WERI-Rb-1 (cell line): ENCODE measurements at places on chromosomes 2 and 18.
A peak's percentile ranks its signal among the peaks of the same experiment; 100 is the strongest.

DNA sequence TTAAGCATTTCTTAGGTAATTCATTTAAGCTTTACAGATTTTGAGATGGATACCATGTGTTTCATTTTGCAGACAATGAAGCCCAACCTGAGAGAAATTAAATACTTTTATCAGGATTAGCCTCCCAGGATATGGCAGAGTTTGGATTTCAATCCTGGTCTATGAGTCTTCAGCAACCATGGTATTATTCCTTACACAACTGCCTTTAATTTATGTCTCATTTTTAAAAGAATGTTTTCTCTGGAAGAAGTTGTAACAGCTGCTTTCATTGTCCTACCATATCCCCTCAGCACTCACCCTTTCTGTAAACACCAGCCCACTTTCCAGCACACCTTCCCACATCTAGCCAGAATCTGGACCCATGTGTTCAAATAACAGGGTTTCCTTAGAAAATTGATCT is 863.7 kb upstream of the VRK2 start:
- DNase-seq, result no peak

DNA sequence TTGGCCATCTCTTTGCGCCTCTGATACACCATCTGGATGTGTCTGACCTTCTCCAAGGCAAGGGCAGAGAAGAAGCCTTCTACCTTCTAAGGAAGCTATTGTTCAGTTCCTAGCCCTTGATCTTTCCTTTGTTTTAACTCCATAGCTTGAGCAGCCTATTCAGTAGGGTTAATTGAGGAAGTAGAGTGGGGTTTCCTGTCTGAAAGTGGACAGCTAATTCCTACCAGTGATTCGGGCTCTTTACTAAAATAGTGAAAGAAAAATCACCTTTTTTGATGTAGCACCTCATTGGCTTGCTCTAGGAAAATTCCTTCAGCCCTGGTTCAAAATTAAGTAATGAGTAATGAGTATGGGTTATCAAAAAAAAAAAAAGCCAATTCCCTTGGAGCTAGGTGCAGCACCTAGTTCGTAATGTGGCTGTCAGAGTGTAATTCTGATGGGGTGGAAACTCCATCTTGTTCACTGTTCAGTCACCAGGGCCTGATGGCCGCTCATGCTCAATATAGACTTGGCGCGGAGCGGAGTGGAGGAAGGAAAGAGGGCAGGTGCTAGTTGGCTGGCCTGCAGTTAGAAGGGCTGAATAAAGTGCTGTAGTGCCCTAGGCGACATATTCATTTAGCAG is 2.9 kb upstream of the MGAT5 start:
- DNase-seq, result no peak

- peak; percentile 85 for DNase-seq
These were observed 318.7 kb upstream of the NCKAP5 start for GRCh38 chr2:133886735-133887675.

DNA sequence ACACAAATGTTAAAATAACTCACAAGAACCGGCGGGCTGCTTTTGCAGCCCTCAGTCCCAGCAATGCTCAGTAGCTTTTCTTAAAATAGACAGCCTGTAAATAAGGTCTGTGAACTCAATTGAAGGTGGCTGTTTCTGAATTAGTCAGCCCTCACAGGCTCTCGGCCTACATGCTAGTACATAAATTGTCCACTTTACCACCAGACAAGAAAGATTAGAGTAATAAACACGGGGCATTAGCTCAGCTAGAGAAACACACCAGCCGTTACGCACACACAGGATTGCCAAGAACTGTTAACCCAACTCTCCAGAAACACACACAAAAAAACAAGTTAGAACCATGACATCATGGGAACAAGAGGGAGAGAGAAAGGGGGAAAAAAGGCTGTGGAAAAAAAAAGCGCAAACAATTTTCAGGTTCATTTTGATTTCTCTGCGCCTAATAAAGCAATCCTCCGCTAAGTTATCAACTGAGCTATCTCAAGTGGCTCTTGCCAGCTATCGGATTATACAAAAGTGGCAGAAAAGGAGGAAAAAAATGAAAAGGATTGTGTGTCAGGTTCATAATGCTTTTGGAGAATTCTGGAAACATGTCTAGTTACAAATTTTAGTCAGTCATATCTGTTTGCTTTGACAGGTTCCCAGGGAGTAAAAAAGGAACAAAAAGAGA is 89.1 kb downstream of the ZEB2 start:
- peak; percentile 9 for DNase-seq

- DNase-seq, result no peak
These were observed 154.1 kb upstream of the MMADHC start for GRCh38 chr2:149741646-149742045.

GRCh38 chr2:221389421-221389820 is 182.7 kb downstream of the EPHA4 start:
- DNase-seq, result no peak

DNA sequence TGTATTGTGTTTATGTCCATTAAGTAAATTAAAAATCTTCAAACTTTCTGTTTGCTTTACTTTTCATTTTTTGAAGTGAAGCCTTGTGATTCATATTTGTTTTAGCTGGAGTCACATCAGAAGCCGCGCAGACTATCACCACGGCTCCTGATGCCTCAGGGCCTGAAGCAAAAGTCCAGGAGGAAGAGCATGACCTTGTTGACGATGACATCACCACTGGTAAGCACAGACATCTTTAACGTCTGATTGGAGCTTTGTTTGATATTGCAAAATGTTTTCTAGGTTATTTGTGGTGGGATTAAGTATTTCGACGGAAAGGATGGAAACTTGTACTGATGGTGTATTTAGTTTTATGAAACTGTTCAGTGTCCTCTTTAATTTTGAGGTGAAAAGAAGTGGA is 164.8 kb downstream of the WDR7 start:
- DNase-seq, result no peak

- no peak for DNase-seq
These were observed 28.8 kb downstream of the CTDP1 start for GRCh38 chr18:79708412-79708811.

- no peak for DNase-seq
These were observed 8.8 kb downstream of the NABP1 start for GRCh38 chr2:191686729-191687128.

DNA sequence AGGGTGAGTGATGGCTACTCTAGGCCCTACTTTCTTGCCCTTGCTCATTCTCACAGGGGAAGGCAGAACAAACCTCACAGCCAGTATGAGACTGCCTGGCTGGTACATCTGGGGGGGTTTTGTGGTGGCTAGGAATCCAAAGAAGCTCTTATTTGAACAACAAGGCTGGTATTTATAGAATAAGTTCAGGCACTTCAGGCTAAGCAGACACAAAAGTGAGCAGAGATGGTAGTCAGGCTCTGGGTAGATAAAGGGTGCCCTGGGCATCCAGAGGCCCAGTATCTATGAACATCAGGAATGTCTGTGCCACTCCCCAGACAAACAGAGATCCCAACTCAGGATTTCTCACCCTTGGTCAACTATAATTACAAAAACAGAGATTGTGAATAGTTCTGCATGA is 57.2 kb upstream of the RTN4 start:
- no peak for DNase-seq

DNA sequence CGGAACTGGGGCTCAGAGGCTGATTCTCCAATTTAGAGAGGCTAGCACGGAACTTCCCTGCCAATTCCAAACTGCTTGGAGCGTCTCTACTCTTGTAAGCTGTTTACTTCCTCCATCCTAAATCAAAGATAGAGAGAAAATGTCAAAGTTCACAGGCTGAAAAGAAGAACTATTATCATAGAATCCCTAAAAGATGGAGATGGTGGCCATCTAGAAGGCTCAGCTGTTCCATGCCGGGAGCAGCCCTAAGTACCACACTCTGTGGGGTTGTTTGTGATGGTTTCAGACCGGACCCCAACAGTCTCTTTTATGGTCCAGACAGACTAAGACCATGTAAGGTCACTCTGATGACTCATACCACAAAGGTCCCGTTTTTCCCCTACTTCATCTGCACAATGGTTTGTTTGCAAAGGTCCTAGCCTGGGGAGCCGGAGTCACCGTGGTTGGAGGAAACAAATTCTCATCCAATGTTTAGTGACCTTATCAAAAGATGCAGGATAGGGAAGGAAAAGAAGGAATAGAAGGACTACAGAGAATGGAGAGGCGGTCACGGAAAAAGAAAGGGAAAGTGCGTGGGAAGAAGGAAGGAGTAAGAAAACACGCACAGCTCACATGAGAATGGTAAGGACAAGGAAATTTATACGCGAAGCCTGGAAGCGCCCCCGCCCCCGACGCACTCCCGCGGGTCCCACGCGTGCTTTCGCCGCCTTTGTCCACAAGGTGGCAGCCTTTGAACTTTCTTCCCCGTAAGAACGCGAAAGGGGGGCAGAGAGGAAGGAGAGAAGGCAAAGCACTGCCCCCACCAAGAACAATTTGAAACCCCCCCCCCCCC is 453 bp upstream of the ANTXR1 start:
- DNase-seq, result peak; percentile 76

- DNase-seq, result no peak
These were observed 128.1 kb upstream of the RBMS1 start for GRCh38 chr2:160621748-160622147.

DNA sequence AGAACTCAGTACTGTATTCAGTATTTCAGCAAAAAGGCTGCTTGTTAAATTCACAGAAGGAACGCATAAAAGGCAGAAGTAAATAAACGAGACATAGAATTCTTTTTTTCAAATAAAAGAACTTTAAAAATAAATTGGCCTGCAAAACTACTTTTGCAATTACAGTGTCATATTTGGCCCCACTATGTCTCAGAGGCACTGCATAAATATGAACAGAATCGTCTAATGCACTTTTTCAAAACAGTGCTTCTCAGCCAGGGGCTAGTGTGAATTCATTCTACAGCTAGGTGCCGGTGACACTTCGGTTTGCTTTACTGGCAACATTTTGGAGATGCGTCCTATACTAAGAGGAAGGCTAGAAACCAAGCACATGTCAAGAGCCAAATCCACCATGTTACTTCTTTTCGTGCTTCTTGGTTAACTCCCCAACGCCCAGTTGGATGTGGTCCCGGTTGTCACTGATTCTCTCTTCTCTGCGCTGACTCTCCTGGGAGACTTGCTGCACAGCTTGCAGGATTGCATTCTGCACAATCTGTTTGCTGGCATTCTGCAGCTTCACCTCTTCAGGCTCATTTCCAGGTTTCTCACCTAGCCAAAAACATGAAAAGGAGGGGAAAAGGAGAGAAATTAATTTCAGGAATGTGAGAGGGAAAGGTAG is 51.8 kb downstream of the AKAIN1 start:
- DNase-seq, result no peak

DNA sequence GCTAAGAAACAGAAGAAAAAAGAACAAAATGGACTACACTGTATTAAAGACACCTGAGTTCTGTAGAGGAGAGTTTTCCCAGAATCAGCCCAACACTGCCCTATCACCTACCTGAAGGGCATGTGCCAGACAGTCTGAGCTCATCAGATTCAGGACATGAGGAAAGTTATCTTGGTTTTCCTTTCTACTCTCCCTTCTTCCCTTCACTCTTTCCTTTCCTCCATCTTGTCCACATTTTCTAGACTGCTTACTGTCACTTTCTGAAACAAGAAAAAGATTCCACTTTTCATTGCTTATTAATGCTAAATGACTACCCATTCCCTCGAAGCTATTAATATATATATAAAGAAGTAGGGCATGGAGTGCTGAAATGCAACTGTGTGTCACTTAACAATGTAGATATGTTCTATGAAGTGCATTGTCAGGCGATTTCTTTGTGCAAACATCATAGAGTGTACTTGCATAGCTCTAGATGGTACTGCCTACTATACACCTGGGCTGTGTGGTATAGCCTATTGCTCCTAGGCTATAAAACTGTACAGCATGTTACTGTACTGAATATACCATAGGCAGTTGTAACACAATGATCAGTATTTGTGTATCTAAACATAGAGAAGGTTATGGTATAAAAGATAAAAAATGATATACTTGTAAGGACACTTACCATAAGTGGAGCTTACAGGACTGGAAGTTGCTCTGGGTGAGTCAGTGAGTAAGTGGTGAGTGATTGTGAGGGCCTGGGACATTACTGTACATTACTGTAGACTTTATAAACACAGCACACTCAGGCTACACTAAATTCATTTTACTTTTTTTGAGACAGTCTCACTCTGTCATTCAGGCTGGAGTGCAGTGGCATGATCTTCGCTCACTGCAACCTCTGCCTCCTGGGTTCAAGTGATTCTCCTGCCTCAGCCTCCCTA is 145.5 kb upstream of the ITGA6 start:
- no peak for DNase-seq

DNA sequence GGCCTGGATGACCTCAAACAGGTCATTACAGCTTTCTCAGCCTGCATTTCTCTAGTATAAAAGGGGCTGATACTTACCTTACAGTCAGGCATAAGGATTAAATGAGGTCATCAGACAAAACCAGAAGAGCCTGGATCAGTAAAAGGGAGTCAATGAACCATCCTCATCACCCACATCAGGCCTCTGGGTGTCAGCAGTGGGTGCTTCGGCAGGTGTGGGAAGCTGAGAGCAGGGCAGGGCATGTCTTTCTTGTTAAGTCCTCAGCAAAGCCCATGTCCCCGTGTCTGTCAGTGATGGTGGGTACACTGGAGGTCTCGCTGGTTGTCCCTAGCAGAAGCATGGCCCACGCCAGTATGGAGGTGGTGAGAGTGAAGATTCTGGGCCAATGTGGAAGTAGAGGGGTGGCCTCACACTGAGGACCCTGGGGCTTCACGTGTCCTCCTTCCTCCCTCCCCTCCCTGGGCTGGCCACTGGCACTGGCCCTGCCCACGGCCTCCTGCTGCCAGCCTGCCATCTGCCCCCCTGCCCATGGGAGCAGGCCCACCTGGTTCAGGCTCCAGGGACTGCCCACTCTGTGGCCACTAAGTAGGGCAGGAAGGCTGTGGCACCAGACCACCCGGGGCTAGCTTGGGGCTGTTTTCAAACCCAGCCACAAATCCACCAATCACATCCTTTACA is 4.4 kb downstream of the ADRA2B start:
- no peak for DNase-seq

- DNase-seq, result no peak
These were observed 37.5 kb downstream of the POLR1A start for GRCh38 chr2:86068136-86068588.

- no peak for DNase-seq
These were observed 1.4 kb upstream of the HPCAL1 start for GRCh38 chr2:10300997-10301940.

DNA sequence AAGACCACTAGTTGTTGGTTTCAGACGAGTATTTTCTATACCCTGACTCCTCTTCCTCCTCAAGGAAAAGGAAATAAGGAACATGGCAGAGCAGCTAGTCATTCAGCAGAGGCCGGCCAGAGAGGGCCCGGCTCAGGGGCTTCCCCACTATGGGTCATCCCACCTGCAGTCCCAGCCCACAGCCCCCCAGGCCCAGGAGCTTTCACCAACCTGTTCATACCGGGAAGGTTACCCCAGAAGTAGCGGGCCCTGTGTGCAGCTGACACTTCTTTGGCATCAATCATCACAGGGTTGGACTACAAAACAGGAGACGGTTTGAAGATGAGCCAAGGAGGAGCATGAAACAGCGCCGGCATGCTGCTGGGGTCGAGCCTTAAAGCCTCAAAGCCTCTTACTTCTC is 70.5 kb upstream of the POMC start:
- DNase-seq, result no peak

- peak; percentile 43 for DNase-seq
These were observed 283.0 kb downstream of the MYCN start for GRCh38 chr2:16223161-16223840.

- DNase-seq, result no peak
These were observed 17.1 kb downstream of the ANKRD44 start for GRCh38 chr2:197293252-197294007.

- no peak for DNase-seq
These were observed 118.1 kb downstream of the EPB41L3 start for GRCh38 chr18:5425721-5426120.
